Fibroblast of upper back skin (primary cell): ENCODE measurements at places on chromosomes 7 and 10.
A peak's percentile ranks its signal among the peaks of the same experiment; 100 is the strongest.

GRCh38 chr7:74332373-74333176 is 43.4 kb downstream of the CLIP2 start:
- no peak for DNase-seq

- DNase-seq, result no peak
Observed at GRCh38 chr10:21176934-21177480, 279.9 kb upstream of the NEBL start.

- peak; percentile 55 for DNase-seq
Observed at GRCh38 chr7:94001396-94001795, 2.8 kb downstream of the BET1 start.

DNA sequence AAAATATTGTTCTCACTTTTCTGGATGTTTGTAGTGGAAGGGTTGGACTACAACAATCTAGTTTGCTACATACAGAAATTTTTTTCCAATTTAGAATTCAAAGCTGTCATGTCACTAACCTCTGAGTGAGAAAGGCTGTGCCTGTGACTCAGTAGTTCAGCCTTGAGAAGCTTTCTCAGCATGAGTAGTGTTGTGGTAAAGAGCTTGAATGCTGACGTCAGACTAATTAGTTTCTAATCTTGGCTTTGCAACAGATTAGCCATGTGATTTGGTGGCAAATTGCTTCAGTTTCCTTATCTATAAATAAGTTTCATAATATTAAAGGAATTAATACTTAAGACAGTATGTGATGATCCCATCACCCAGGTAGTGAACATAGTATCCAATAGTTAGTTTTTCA is 83.8 kb downstream of the ABCA13 start:
- peak; percentile 59 for DNase-seq

GRCh38 chr7:44664780-44665461 is 58.5 kb downstream of the OGDH start:
- no peak for DNase-seq

- DNase-seq, result peak; percentile 41
Observed at GRCh38 chr10:19628767-19629560, 187.3 kb upstream of the PLXDC2 start.

GRCh38 chr10:71277914-71278665 is 41.0 kb upstream of the SLC29A3 start:
- no peak for DNase-seq

GRCh38 chr7:45155941-45156340 is 1.6 kb upstream of the RAMP3 start:
- no peak for DNase-seq

DNA sequence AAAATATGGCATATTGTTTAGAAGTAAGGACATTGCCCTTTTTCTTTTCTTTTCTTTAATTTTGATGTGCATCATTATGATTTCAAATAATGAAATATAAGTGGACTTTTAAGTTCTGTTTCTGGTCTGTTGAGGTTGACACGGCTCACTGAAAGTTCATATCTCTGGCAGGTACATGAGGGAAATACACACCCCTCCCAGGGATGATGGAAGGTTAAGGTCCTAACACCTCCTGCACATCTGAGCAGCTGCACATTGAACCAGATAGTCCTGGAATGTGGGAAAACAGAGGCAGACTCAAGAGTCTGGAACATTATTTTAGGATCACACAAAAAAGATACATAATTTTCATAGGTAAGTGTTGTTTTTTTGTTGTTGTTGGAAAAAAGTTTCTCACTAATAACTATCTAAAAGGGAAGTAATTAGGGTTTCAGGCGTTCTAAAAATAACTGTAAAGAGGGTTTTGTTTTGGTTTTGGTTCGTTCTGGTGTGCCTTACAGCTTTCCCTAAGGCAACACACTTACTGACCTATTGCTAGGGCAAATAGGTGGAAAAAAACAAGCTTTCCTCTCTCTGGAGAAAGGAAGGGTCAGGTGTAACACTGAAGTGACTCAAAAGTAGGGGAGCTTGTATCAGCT is 201.2 kb upstream of the PRKCQ start:
- DNase-seq, result no peak

GRCh38 chr10:15253951-15254807 is 85.7 kb upstream of the NMT2 start:
- no peak for DNase-seq

- peak; percentile 67 for DNase-seq
Observed at GRCh38 chr10:91389636-91390512, 20.3 kb upstream of the HECTD2 start.

DNA sequence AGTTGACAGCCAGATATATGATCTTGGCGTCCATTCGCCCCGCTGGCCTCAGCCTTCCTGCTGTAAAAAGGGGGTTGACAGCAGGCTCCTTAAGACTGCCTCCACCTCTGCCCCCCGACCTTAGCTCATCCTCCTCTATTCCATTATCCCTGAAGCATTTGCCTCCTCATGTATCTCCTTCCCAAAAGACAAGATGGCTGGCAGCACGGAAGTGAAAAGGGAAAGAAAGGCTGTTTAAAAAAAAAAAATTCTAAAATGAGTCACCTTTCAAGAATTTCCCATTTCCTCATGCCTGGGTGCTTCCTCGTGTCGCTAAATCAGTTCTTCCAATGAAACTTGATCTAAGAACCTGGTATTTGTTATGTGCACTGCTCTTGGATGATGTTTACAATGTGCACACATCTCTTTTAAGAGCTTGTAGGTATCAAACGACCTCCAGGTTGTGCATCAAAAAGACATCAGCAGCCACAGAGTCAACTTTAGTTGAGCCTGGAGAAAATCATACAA is 1.7 kb downstream of the SCRN1 start:
- DNase-seq, result peak; percentile 88

DNA sequence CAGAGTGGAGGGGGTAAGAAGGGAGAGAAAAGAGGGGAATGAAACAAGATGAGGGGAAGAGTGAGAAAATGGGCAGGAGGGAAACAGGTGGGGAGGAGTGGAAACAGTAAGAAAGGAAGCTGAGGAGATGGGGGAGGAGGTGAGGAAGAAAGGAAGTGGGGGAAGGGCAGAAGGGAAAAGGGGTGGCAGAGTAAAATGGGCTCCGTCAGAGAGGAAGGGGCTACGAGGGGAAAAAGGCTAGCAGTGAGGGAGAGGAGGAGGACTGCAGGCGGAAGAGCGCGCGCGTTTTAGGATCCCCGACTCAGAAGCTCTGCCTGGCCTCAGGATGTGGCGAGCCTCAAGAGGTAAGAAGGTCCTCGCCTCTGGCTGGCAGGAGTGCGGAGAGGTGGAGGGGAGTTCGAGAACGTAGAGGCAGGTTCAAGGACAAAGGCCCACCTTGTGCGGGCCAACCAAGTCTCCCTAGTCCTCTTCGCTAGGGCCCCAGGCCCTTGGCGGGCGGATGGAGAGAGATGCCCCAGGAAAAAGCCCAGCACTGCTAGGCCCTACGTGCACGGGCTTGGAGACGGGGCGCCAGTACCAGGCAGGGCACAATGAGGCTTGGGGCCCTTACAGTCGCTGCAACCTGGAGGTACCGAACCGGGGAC is 5.8 kb upstream of the NKX2-3 start:
- no peak for DNase-seq

- no peak for DNase-seq
Observed at GRCh38 chr10:75860009-75860408, 428.6 kb downstream of the LRMDA start.

GRCh38 chr7:121330053-121330833 is 1.4 kb downstream of the WNT16 start:
- DNase-seq, result peak; percentile 35

DNA sequence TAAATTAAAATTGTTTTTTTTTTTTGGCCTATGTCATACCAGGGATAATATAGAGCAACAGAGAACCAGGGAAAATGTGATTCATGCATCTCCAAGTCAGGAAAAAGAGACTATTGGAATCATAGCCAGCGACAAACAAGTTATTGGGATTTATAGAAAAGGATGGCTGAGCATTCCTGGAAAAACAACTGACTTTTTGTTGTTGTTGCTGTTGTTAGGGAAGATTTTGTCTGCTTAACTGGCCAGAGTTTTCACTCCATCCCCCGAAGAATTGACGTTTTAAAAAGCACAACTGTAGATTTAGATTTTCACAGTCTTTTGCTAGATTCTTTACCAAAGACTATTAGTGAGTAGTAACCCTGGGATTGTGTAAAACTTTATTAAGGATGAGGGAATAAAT is 112.4 kb downstream of the TBXAS1 start:
- no peak for DNase-seq

DNA sequence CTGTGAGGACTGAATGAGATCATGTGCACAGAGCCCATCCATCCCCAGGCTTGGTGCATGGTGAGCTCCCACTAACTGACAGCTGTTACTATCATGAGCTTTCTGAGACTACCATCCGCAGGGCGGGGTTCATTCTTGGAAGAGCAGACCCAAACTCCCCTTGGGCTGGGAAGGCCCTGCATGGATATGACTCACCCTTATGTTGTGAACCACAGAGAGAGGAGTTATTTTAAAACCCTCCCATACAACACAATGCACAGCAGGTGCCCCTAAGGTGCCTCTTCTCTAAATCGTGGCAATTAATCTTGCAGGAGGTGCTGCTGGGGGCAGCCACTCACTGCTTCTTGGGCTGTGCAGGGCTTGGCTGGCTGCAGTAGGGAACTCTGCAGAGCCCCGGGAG is 219.1 kb downstream of the GFRA1 start:
- peak; percentile 28 for DNase-seq

GRCh38 chr7:974172-974571 is 1.2 kb downstream of the COX19 start:
- DNase-seq, result no peak

- no peak for DNase-seq
Observed at GRCh38 chr10:61939902-61940301, 38.4 kb downstream of the ARID5B start.

DNA sequence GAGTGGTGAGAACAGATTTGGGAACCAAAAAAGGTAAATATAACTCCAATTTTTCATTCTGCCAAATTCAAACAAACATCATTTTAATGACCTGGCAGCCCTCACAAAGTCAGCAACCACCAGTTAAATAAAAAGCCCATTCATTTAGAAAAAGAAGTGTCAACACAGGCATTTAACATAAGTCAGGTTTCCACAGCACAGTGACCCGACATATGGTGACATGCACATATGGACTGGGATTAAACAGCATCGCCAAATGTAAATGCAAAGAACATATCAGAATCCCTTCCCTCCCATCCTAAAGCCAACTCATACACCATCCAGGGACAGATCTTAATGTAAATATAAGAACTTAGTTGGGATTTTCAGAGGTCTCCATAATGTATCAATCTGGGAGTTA is 293.2 kb downstream of the FGFR2 start:
- no peak for DNase-seq

- DNase-seq, result no peak
Observed at GRCh38 chr7:47239931-47240421, 341.9 kb downstream of the TNS3 start.

GRCh38 chr7:97480772-97481390 is 251.0 kb upstream of the TAC1 start:
- no peak for DNase-seq

DNA sequence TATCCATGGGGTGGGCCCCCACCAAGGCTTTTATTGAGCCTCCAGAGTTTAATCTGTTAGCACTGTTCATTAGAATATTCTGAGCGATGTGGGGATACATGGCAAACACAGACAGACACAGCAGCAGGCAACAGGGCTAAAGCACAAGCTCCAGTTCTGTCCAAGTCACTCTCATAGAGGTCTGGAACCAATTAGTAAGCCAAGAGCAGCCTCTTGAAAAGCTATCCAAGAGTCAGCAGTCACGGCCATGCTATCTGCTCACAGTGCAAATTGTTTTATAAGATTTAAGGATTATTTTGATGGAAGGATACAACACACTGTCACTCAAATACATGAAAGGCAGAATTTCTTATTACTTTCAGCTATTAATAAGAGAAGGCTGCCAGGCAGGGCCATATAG is 86.4 kb upstream of the DGKB start:
- DNase-seq, result peak; percentile 63

- DNase-seq, result no peak
Observed at GRCh38 chr7:23426876-23427275, 43.4 kb downstream of the IGF2BP3 start.

- DNase-seq, result peak; percentile 99
Observed at GRCh38 chr7:111198255-111198654, 107.3 kb downstream of the LRRN3 start.

GRCh38 chr10:12327476-12327875 is 21.9 kb upstream of the CAMK1D start:
- DNase-seq, result no peak

- DNase-seq, result peak; percentile 68
Observed at GRCh38 chr10:132637477-132638129, 100.0 kb downstream of the INPP5A start.

DNA sequence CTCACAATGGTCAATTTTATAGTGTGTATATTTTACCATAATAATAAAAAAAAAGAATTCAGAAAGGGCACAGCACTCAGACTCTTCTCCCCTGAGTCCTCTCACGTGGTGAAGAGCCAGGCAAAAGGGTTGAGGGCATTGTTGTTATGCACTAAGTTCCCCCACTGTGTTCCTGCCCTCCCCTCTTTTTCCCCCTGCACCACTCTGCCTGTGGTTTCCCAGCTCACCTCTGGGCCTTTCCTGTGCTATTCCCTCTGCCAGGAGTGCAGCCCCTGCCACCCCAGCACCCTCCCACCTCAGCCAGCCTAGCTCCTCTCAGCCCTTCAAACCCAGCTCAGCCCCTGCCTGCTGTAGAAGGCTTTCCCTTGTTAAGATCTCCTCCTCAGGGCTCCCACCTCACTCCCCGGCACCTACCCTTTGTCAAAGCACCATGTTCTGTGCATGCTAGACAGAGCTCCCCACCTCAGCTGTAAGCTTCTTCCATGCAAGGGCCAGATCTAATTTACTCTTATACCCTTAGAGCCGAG is 108.5 kb downstream of the KCNMA1 start:
- no peak for DNase-seq
